ENCODE measurements at places on chromosomes 2 and 18.
A peak's percentile ranks its signal among the peaks of the same experiment; 100 is the strongest.

DNA sequence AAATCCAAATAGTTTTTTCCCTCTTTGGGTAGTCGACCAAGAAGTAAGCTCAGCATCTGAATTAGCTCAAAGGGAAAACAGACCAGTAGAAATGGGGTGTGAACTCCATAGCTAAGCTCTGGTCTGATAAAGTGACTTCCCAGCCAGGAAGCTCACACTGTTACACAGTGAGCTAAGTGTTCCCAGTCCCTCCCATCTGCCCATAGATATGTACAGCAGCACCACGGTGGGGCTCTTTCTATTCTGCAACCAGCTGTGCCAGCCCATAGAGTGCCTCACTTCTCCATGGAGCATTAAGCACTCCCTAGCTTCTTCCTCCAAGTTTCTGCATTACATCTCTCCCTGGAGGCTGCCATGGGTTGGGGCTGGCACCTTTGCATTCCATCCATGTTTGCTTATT is 27.6 kb upstream of the NEMP2 start:
- DNase-seq: no peak

- no peak for DNase-seq
These were observed 80.4 kb downstream of the CELF4 start for GRCh38 chr18:37484983-37485834.

GRCh38 chr2:100812116-100812515 is 7.8 kb upstream of the NPAS2 start:
- peak; percentile 37 for DNase-seq

GRCh38 chr18:2978661-2979106 is 34.3 kb downstream of the LPIN2 start:
- peak; percentile 45 for DNase-seq

DNA sequence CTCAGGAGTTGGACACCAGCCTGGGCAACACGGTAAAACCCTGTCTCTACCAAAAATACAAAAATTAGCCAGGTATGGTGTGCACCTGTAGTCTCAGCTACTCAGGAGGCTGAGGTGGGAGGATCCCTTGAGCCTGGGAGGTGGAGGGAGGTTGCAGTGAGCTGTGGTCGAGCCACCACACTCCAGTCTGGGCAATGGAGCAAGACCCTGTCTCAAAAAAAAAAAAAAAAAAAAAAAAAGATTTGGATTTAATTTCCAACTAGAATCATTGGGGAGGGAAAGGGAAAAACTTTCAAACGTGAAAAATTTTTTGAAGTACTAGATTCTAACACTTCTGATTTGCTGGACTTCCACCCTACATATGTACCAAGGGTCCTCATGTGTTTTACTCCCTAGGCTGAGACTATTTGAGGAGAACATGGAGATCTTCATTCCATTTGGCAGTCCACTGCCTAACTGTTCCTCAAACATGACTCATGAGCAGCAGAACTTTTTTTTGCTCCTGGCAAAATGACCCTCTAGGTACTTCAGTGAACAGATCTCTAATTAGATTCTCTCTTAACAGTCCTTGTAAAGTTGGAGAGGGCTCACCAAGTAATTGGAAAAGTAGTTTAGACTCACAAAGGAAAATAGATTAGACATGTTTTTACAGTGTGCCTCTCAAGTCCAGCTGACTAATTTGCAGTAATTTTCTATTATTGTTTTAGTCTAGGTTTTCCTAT is 267.6 kb downstream of the METTL4 start:
- no peak for DNase-seq

DNA sequence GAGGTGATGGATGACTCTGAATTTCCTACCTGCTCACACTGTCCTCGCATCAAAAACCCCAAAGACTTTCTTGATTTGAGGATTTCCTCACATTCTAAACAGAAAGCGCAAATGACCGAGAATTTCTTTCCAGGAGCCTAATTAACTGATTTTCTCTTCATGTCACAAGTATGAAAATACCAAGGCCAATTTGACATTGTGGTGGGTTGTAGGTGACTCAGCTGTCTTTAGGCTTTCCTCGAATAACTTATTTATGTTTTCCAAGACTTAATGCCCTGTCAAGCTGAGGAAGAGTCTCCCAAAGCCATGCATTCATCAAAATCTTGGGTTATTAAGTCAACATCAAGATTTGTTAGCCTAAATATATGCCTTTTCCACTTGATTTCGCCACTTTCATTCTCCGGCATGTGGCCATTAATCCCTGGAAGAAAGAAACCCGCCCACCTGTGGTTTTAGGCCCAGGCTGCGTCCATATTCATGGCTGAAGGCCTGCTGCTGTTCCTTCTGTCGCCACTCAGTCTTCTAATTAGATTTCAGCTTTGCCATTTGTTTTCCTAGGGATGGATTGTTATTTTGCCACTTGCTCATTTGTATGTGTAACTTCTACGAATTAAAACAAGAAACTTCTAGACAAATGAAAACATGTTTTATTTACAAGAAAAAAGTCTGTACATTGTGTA is 84.9 kb downstream of the ST6GAL2 start:
- no peak for DNase-seq

DNA sequence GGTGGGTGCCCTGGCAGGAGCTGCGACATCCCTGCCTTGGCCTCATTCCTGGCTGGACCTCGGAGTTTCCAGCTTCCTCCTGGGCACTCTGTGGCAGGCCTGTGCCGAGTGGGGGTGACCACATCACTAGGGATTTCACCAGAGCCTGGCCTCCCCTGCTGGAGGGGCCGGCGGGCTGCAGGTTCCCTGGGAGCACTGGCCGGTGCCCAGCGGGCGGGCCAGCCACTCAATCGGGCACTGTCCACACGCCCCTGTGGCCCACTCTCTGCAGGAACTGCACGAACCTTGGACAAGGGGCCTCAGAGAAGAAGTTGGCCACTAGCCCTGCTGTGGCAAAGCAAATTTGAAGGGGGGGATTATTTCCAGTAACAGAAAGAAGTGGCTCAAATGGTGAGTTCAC is 110.7 kb upstream of the APCDD1 start:
- DNase-seq: no peak

DNA sequence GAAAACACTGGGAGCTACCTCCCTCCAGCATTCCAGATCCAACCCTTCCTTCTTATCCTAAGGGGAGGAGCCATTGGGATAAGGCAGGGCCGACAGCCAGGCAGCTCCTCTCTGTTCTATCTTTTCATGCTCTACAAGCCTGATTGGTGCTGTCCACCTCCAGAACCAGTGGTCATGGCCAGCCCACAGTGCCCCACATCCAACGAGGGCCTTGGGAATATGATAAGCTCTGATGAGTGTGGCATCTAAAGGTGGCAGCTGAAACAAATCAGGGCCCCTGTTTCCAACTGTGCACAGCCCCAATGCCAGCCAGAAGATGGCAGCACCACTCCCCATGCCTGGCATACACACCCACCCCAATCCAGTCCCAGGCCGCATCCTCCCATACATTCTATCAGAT is 329.3 kb downstream of the C1D start:
- DNase-seq: no peak

DNA sequence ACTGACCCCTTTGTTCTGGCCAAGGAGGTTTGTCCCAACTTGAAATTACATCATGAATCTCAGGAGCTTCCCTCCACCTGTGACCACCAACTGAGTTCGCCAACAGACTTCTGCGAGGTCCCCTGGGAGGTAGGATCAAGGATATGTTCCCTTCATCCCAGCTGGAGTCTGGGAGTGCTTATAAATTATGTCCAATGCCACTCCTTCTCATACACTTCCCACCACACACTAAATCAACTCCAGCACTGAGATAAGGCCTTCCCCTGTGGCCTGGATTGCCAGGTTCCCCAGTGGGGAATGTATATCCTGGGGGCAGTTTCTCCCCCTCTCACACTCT is 99.2 kb downstream of the RND3 start:
- no peak for DNase-seq

- no peak for DNase-seq
These were observed 1010.5 kb upstream of the PIK3C3 start for GRCh38 chr18:40944576-40944975.

DNA sequence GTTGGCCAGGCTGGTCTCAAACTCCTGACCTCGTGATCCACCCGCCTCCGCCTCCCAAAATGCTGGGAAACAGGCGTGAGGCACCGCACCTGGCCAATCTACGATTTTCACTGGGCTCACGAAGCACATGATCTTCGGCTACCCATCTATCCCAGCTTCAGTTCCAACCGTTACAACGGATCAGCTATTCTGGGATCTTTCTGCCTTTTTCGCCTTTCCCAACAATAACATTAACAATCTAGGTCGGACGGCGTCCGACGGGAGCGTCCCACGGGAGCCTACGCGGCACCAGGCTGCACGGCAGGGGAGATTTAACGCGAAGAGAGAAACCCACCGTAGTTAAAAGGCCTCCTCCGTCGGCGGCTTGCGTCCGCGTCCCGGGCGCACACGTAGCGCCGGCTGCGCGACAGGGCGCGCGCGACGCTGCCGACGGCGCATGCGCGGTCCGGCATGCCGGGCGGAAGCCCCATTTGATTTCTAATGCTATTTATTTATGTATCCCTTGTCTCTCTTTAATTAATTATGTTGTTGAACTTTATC is at the start of gene MSL3B:
MSL3B (minus strand) TSS at position 394 of the 540 bp plus-strand sequence.
- DNase-seq: peak; percentile 66

- no peak for DNase-seq
These were observed 137.7 kb downstream of the THNSL2 start for GRCh38 chr2:88307817-88308216.

DNA sequence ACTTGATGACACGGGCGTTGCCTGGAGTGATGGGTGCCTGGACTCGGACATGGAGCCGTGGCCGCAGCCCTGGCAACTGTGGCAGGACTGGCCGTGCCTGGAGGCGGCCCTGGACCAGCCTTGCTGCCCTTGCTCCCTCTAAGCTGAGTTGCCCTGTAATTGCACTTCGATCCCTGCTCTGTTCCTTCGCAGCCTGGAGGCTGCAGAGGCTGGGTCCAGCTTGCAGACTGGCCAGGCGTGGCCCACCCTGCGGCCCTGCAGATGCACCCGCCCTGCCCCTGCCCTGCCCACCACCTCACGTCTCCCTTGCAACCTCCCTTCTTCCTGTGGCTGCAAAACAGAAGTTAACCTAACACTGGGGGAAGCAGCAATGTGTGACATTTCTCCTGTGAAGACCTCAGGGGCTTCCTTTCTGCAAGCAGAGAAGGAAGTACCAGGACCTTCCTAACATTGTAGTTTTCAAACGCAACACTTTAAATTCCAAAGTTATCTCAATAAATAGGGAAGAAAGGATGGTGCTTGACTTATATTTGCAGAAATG is 174.6 kb upstream of the TPO start:
- no peak for DNase-seq

GRCh38 chr18:69820538-69820937 is 127.1 kb downstream of the CD226 start:
- no peak for DNase-seq

GRCh38 chr18:10201659-10202058 is 252.8 kb upstream of the APCDD1 start:
- no peak for DNase-seq

DNA sequence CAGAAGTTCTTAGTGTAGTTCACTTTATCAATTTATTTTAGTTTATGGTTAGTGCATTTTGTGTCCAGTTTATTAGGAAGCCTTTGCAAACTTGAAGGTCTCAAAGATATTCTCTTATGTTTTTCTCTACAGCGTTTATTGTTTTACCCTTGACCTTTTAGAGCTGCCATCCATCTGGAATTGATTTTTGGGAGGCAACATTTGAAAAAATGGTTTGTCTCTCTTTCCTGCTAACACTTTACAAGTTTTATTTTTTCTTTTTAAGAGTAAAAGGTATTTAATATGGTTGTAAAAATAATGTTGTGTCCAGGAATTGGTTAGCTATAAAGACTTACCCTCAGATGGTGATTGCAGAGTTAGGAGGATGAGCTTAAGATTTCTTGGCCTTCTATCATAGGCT is 14.0 kb downstream of the GORASP2 start:
- DNase-seq: no peak

- DNase-seq: no peak
These were observed 21.3 kb downstream of the PPP3R1 start for GRCh38 chr2:68231061-68231372.

- DNase-seq: peak; percentile 24
These were observed 29.9 kb upstream of the ALKAL2 start for GRCh38 chr2:317501-318424.

GRCh38 chr18:43170586-43170985 is 55.1 kb upstream of the RIT2 start:
- no peak for DNase-seq

DNA sequence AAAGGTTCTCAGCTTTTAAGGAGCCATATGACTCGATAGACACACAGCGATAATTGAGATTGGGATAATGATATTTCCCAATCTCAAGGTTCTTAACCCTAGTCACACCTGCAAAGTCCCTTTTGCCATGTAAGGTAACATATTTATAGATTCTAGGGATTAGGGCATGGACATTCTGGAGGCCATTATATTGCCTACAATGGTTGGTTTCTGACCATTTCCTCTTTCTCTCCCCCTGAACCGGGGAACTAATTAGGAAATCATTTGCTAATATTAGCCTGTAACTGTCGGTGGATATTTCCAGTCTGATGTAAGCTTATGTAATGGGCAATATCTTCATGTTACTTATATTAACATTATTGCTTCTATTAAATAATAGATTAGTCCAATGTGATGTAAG is 40.8 kb upstream of the ARHGAP15 start:
- no peak for DNase-seq

GRCh38 chr18:55003695-55004094 is 44.4 kb upstream of the CCDC68 start:
- no peak for DNase-seq

- DNase-seq: no peak
These were observed 69.7 kb downstream of the TGOLN2 start for GRCh38 chr2:85257970-85258605.

DNA sequence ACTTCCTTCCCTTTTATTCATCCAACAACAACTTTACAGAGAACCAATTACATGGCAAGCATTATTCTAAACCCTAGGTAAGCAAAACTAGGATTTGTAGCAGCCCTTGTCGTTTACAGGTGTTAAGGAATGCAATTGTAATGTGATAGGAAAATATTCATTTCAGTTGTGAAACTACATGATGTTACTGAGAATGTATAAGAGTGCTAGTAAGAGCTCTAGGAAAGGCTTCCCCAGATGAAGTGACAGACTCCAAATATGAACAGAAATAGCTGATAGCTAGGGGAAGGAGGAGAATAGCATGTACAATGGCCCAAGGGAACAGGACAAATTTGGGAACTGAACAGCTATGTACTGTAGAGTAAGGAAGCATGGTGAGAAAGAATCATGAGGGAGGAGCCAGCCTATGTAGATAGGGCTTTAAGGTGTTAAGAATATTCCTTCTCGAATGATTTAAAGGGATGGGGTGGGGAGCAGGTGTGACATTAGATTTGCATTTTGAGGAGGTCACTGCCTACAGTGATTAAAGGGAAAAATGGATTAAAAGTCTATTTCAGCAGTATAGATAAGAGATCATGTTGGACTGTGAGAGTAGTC is 31.7 kb downstream of the RPE start:
- DNase-seq: no peak

- peak; percentile 60 for DNase-seq
These were observed 22.7 kb downstream of the GPR55 start for GRCh38 chr2:230902180-230902899.

DNA sequence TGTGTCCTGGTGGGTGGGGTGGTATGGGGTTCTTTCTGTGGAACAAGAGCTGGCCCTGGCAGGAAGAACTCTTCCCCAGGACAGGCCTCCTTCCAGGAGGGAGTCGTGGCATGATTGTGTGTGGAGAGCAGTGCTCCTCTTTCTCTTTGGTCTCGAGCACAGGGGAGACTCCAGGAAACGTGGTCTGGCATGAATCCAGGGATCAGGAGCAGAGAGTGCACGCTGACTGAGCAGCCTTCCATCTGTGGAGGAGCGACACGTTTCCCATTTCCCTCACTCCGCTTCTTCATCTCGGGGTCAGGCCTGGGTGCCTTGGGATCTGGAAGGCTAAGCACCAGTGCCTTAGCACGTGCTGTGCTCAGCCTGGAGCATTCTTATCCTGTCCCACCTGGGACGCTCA is 132.0 kb upstream of the HDAC4 start:
- DNase-seq: no peak

GRCh38 chr18:23970161-23971096 is 44.1 kb upstream of the TTC39C start:
- peak; percentile 64 for DNase-seq

All from activated T-cell treated with anti-CD3 and anti-CD28 coated beads, Interleukin-2, amount 50 U/mL, for 1 hour (primary cell).